ENCODE measurements at places on chromosomes 5 and 9.
A peak's percentile ranks its signal among the peaks of the same experiment; 100 is the strongest.

GRCh38 chr9:99722877-99723276, 98.8 kb upstream of the NR4A3 start:
- no peak for DNase-seq

- DNase-seq, result no peak
These were observed 74.5 kb upstream of the XPA start for GRCh38 chr9:97771641-97772040.

DNA sequence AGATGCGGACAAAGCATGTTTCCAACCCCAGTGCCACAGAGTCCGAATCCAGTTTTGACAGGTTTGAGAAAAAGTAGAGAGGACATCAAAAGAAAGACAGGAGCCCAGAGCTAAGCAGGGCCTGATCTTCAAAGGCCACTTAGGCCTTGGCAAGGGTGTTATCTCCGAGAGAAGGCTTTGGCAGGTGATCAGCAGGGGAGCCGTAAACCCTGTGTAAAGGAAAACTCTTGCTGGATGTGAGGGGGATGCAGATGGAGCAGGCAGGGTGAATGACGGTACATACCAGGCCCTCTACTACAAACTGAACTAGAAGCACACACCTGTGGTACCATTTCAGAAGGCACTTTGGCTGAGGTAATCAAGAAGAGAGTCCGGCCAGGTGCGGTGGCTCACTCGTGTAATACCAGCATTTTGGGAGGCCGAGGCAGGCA, 1.4 kb upstream of the HNRNPH1 start:
- DNase-seq, result no peak

- DNase-seq, result no peak
These were observed 34.2 kb upstream of the STRBP start for GRCh38 chr9:123302348-123303214.

- no peak for DNase-seq
These were observed 183.5 kb downstream of the SNX18 start for GRCh38 chr5:54700986-54701578.

DNA sequence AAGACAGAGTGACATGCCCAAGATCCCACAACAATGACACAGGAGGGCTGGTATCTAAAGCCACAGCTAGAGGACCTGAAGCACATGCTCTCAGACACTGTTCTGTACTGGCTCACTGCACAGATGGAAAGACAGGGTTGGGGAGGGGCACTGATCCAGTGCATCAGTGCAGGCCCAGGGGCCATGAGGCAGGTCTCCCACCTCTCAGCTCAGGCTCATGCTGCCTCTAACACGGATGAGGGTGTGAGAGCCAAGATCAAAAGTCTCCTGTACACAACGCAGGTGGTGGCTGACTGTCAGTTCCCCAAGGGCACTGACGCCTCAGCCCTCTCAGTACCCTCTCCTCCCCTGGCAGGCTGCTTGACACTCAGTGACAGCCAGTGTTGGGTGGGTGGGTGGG, 10.9 kb downstream of the RAPGEF1 start:
- DNase-seq, result peak; percentile 57

DNA sequence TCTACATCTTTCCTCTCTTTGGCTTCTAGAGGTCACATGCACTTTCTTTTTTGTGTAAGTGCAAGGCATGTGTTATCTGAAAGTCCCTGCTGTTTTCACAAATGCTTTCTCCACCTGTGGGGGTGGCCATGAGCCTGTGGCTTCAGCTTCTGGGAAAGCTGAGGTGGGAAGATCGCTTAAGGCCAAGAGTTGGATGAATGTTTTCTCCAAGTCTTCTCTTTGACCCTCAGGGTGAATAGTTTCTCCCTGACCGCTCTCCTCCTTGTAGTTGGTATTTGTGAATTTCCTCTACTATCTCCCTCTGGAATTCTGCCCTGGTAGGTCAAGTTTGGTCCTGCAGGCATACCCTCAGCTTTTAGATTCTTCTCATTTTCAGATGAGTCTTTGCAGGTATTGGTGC, 74.2 kb downstream of the UGCG start:
- DNase-seq, result no peak

DNA sequence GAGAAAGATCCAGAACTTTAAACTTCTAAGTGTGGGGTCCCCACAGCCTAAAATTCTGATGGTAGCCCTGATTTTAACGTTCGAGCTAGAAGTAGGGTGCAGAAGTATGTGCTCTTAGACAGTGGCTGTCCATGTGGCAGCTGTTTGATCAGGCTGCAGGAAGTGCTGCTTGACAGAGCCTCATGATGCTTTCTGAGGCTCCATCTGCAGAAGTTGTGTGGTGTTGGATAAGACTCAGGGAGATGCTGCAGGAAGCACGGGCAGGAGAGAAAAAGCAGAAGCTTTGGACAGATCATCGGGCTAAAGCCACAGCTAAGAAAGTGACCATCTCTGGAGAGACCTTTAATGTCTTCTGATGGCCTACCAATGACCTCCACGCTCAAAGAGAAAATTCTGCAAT, 8.1 kb downstream of the MTMR12 start:
- DNase-seq, result no peak

DNA sequence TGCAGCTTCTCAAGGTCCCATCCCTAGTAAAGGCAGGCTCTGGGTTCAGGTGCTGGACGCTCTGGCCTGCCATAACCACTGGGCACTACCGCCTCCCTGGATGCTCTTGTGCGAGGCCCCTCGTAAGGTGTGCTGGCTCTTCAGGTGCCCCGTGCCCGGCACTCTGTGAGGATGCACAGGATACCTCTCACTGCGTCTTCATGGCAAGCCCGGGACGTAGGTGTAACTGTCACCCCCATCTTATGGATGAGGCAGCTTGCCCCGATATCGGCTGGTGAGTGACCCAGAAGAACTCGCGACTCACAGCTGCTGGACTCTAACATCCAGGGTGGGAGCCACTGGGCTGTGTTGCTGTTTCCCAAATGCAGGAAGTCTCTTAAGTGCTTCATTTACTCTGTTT, 79.0 kb downstream of the GTF3C4 start:
- no peak for DNase-seq

GRCh38 chr5:178301641-178302040, 69.0 kb upstream of the PHYKPL start:
- no peak for DNase-seq

DNA sequence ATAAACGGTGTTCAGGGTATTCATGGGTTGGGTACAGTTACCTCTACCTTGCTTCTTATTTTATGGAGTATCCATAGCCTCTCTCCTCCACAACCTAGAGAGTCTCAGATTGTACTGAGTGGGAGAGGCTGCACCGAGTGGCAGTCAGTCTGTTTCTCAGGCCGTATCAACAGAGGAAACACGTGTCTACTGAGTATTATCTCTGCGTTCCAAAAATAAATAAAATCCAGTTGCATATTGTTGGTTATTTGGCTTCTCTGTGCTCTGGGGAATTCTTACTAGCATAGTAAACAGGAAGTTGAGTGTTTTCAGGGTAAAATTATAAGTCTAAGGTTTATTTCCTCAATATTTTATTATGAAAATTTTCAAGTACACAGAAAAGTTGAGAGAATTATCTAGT, 231.0 kb downstream of the ARHGEF28 start:
- DNase-seq, result no peak

GRCh38 chr5:90479611-90480385, 5.1 kb downstream of the POLR3G start:
- DNase-seq, result no peak

- DNase-seq, result no peak
These were observed 90.2 kb upstream of the CACNA1B start for GRCh38 chr9:137787381-137787780.

DNA sequence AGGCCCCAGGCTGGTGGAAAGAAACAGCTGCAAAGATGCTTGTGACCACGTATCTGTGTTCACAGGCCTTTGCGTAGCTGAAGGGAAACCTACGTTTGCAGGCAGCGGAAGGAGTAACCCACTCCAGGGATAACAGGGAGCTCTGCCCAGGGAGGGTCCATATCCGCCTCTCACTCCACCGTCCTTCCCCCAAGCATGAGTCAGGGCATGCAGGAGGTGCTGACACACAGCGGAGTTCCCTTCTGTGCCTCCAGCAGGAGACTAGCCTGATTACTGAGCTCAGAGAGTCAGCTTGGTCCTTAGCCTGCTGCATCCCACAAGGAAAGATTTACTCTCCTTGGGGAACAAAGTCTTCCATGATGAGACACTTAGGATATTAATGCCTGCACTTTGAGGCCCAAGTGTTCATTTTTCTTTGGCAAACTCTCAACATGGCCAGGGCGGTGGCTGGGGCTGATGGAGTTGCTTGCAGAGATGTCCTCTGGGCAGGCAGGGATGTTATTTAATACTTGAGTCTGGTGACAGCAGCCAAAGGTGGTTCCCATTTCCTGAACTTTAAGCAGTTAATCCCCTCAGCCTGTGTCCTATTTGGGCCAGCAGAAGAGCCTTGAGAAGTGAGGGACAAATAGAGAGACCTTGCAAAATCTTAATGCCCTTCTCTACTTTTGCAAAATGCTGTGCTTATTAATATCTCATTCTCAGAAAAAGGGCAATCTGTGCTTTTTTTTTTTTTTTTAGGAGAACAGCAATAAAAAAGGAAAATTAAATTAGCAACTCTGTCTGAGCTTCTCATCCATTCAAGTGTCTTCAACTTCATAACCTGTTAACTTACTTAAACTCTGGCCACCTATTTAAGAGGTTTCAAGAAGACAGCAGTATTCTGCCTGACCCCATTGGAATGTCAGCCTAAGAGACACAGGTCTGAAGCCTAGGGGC, 222.1 kb downstream of the HSPA4 start:
- no peak for DNase-seq

DNA sequence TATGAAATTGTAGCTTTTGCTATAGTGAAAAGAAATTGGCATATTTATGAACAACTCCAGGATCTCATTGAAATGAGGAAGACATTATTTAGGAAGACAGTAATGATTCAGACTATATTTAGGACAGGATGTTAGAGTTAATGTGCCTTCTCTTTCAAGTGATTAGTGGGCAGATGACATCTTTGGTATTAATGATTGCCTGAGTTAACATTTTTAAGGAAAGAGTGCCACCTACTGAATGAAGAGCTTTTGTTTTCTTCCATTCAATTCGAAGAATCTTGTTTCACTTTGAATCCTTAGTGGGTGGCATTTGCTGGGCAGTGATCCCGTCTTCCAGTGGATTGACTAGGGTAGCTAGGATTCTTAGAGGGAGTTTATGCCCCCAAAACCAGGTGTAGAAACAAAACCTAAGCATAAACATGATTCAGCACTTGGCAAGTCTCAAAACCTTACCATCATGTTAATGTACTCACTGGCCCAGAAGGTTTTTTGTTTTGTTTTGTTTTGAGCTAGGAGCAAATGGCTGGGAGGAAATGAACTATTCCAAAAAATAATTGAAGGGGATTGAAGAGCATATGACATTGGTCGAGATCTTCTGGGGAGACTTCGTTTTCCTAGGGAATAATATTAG, 23.2 kb downstream of the MAP3K1 start:
- DNase-seq, result no peak

GRCh38 chr9:90789862-90790261, 11.8 kb upstream of the SYK start:
- no peak for DNase-seq

- DNase-seq, result no peak
These were observed 7.5 kb upstream of the DPYSL3 start for GRCh38 chr5:147517383-147517782.

DNA sequence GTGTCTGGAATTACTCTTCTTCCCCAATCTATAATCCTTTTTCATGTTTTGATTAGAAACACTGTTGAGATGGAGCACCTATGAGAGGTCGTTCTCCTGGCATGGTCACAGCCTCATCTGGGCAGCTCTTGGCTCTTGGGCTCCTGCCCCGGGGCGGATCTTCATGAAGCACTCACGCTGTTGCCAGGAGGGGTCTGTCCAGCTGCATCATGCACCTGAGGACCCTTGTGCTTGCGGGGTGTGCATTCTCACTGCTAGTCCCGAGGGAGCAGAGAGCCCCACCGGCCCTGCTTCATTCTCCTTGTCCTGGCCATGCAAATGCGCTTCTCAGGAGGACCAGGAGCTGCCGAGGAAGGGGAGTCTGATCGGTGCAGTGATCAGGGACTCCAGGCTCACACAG, 117.6 kb upstream of the S1PR3 start:
- DNase-seq, result no peak

- DNase-seq, result no peak
These were observed 181.5 kb upstream of the PIK3R1 start for GRCh38 chr5:68033961-68034571.

DNA sequence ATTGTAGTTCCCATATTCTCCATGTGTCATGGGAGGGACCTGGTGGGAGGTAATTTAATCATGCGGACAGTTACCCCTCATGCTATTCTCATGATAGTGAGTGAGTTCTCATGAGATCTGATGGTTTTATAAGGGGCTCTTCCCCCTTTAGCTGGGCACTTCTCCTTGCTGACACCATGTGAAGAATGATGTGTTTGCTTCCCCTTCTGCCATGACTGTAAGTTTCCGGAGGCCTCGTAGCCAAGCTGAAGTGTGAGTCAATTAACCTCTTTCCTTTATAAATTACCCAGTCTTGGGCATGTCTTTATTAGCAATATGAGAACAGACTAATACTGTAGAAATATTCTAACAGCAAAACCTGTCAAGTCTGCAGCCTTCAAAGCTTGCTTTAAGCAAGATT, 293.2 kb downstream of the CTNND2 start:
- no peak for DNase-seq

GRCh38 chr9:14702200-14702720, 9.0 kb upstream of the ZDHHC21 start:
- DNase-seq, result no peak

DNA sequence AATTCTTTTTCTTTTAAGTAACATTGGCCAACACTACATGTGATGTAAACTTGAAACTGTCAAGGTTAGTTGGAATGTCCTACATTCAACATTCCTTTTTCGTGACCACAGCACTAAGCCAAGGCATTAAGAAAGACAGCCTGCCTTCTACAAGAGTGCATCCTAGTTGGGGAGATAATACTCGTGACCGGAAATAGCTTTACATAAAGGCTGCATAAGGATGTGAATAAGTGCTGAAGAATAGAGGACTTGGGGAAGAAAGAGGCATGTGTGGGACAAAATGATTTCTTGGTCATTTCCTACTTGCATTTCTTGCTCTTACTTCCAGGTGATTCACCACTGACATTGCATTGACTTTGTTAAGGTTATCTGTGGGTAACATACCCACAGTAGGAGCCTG, 282.0 kb downstream of the DMRT2 start:
- no peak for DNase-seq

- DNase-seq, result no peak
These were observed 732 bp downstream of the PBX3 start for GRCh38 chr9:125747765-125748445.

DNA sequence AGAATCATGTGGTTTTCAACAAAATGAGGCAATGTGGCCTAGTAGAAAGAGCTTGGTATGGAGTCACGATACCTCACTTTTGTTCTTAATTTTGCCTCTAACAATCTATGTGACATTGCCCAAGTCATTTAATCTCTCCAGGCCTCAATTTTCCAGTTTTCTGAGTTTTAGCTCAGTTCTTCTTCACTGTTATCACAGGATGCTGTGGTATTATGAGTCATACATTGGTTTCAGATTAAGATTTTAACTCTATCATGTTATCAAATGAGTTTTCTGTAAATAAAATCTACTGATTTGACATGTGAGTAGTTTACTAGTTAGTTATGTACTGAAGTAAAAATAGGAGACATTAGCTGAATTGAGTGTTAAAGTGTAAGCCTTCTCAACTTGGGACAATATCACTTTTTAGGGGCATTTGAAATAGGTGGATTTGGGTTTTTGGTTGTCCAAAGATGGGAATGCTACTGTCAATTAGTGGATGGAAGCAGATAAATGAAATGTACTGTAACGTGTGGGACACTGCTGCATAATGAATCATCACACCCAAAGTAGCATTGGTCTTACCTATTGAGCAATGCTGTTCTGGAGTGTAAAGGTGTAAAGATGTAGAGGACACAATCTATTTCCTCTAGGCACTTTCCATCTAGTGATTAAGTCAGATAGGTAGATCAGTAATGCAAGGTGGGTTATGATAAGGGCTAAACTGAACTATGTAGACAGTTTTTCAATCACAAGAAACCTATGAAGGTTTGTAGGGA, 73.3 kb downstream of the NNT start:
- no peak for DNase-seq
